SHP77 treated with DMSO at 0.1 percent for 48 hours (cell line): ENCODE measurements at places on chromosomes 11 and 22.
A peak's percentile ranks its signal among the peaks of the same experiment; 100 is the strongest.

DNA sequence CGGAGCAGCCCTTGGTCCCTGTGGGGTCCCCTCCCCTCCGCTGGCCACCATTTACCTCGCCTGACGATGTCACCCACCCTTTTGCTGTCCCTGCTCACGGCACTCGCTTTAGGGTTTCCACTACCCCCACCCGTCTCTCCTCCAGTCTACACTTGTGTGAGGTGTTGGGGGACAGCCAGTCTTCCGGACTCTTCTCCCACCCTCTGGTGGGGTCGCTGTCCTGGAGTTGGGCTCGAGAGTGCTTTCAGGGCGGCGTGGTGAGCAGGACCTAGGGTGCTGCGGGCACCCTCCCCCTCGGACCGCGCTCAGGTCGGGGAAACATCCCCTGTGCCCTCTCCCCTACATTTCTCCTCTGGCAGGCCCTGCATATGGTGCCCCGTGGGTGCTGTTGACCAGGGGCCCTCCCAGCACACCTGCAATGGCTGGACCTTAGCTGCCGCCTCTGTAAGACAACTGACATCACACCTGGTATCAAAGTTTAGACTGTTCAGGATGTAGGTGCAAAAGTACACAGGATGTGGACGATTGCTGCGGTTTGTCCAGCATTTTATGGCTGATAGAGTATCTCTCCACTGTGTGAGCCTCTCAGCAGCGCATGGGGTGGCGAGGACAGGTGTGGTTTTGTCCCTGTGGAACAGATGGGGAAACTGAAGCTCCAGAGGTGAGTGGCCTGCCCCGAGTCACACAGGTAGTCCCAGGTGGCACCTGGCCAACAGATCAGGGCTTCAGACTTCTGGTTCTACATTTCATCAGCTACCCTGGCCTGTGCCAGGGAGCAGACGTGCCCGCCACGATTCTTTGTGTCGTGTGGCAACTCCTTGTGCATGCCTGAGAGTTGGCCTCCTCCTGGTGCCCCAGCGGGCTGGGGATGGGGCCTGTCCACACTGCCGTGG is 1.2 kb downstream of the GRK2 start:
- no peak for DNase-seq

- no peak for DNase-seq
These were observed 44.5 kb downstream of the FEZ1 start for GRCh38 chr11:125451400-125452124.

DNA sequence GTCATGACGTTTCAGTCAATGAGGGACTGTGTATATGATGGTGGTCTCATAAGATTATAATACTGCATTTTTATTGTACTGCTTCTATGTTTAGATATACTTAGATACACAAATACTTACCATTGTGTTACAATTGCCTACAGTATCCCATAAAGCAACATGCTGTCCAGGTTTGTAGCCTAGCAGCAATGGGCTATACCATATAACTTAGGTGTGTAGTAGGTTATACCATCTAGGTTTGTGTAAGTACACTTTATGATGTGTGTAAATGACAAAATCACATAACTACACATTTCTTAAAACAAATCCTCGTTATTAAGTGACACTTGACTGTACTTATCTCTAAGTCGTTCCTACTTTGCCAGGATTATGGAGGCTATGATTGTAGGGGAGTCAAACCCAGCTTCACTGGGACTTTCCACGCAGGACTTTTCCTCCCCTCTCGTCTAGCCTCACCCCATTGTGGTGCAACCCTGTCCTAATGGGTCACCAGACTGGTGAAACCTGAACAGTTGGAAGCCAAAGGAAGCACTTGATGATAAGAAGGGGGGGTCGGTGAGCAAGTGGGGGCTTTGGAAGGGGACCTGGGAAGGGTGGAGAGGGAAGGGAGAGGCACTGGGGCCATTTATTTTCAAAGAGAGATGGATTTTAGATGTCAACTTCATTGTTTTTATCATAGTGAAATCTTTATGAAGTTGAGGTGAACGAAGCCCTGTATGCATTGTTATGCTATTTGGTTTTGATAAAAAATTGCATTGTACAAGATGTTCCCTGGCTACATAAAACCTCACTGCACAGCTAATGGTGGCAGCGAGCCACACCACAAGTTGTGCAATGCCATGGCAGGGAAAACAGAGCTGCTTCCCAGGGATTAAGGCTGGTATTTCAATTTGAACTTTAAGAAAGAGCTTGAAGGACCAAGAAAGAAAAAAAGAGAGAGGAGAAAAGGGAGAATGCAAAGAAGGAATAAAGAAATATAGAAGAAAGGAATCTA is 129.1 kb downstream of the EHF start:
- no peak for DNase-seq

DNA sequence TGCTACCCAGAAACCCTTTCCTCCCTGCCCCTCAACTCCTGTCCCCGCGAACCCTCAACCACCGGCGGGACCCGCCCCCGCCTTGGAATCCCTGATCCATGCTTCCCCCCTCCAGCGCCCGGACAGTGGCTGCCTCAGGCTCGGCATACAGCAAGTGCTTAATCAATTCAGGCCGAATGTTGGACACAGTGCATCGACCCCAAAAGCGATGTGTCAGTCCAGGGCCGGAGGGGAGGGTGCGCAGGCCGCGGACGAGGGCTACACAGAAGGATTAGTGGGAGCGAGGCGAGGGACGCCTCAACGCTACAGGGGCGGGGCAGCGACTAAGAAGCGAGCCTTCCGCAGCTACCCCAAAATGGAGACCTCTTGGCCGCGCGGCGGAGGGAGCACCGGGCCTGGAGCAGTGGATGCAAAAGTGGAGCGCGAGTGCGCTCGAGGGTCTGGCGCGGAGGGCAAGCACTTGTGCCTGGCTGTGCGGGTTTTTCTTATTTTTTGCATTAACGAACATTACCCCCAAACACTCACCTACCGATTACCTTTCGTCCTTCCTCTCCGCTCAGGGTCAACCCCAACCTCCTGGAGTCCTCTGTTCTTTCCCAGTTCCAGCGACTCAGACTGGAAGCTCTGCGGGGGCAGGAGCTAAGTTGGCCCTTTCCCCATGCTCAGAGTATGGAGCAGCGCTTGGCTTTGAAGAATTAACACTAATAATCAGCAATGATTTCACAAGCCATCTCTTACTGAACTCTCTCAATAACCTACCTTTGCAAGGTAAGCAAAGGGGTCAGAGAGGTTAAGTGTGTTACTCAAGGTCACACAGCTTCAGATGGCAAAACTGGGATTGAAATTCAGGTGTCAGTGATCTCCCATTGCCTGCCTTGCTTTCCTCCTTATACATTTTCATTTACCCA is 30.0 kb upstream of the WNT11 start:
- peak; percentile 77 for DNase-seq

DNA sequence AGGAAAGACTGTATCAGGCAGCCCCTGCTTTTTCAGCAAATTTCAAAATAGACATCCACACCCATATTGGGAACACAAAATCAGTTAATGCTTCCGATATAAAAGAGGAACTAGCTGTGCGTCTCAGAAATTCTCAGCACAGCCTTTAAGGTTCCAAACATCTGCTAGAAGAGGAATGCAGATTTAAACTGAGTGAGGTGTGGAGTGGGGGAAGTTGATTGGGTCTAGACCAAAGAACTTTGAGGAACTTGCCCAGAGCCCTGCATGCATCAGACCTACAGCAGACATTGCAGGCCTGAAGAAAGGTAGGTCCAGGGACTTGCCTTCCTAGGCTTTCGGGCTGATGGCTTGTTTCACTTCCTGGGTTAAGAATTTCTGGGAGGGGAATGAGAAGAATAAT is at the start of gene MS4A4A:
MS4A4A (plus strand) TSS at position 255 of the 400 bp plus-strand sequence; CDS start at position 265, 10 bp downstream.
- DNase-seq, result no peak

GRCh38 chr11:35235936-35236666 is 97.1 kb downstream of the CD44 start:
- no peak for DNase-seq

DNA sequence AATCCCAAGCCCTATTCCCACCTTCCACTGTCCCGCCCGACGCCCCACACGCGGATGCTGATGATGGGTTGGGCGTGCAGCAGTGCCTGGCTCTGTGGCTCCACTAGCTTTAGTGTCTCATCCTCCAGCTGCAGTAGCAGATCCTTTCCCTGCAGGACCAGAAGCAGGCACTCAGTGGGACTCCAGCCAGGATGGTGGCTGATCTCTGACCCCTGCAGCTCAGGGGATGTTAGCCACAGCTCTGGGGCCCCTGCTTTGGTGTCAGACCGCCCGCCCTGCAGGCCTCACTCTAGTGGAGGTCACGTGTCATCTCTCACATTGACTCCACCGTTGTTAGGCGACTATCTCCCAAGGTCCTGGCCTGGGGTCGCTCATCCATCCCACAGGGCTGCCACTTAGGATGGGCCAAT is 11.8 kb downstream of the SMPD1 start:
- DNase-seq, result no peak

- no peak for DNase-seq
These were observed 11.6 kb upstream of the RTN4R start for GRCh38 chr22:20279662-20280134.

GRCh38 chr11:30919389-30920152 is 333.4 kb upstream of the MPPED2 start:
- no peak for DNase-seq

DNA sequence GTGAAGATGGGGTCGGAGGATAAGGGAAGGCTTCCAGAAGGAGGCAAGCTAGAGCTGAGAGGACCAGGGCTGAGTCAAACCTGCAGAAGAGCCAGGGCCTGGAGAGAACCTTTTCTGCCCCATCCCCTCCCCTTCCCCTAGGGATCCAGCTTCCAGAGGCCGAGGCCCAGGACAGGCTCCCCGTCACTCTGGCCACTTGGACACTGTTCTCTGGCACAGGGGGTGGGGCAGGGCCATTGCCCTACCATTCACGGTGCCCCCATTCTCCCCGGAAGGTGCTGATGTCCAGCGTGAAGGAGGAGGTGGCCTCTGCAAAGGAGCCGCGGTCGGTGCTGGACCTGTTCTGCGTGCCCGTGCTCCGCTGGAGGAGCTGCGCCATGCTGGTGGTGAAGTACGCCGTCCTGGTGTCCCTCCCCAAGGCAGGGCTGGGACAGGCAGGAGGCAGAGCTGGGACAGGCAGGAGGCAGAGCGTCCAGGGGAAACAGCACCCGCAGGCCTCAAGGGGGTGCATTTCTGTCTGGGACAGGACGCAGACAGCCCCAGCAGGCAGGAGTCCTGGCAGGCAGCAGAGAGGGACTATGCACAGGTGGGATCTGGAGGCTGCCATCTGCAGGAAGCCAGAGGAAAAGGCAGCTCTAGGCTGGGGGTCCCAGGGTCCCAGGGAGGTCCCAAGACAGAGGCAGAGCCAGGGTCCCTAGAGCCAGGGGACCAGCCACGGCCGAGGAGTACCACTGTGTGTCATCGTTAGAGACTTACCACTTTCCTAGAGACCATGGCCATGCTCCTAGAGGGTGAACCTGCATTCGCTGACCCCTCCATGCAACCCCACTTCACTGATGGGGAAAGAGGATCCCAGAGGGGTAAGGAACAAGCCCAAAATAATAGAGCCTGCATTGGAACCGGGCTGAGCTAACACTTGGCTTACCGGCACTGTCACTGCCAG is 25.8 kb upstream of the SLC22A12 start:
- DNase-seq, result no peak

GRCh38 chr22:29011240-29012100 is 50.2 kb downstream of the C22orf31 start:
- no peak for DNase-seq

DNA sequence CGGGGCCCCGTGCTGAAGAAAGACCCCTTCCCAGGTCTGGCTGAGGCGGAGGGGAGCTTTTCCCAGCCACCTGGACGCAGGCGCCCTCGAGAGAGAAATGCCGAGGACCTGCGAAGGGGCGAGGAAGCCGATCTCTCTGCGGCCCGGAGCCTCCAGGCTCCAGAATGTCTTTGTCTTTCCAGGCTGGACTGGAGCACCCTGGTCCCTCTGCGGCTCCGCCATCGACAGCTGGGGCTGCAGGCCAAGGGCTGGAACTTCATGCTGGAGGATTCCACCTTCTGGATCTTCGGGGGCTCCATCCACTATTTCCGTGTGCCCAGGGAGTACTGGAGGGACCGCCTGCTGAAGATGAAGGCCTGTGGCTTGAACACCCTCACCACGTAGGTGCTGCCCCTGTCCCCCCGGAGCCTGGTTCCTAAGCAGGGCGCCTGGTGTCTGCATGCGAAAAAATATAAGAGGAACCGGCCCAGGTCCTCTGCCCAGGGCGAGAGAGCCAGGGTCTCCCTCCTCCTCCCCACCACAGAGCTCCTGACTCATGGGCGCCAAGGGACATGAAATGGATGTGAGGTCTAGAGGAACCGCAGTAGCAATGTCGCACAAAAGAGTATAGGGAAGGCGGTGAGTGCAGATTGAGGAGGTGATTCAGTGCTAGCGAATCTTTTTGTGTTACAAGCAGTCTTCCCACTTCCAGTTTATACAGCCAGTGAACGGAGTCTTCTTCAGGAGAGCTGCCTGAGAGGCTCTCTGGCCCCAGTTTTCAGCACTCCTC is 11.0 kb downstream of the GLB1L2 start:
- no peak for DNase-seq

GRCh38 chr22:39259666-39260065 is 14.9 kb upstream of the PDGFB start:
- DNase-seq, result no peak

DNA sequence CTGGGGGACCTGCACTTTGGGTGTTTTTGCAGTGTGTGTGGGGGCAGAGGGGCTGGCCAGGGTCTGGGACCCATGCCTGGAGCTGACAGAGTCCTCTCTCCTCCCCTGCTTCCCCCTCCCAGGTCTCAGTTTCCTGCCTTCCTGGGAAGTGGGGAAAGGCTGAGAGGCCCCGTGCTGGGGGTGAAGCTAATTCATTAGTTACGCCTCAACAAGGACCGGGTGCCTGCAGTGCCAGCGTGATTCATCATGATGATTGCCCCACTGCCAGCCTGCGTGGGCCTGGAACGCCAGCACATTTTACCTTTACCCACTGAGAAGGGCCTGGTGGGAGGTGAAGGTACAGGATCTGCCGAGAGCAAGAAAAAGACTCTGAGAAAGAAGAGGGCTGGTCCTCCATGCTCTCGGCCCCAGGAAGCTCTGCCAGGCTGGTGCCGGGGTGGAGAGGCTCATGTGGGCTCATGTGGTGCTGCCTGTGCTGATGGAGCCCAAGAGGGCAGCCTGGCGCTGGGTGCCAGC is 2.9 kb upstream of the LRRC10B start:
- no peak for DNase-seq

DNA sequence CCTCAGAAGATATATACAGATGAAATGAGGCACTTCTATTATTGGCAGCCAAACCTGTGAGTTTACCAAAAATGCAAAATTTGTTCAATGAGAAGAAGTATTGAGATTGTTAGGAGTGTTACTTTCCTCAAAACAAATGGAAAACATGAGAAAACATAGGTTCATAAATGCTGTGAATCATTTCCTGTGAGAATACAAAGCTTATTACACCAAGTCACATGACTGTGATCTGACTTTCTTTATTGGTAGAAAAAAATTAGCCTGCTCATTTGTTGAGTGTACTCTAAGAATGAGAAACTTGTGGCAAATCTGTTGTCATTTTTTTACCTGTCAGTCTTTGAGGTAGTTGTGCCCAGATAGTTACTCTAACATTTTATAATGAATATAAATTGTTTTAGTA is 215.1 kb downstream of the TMEM135 start:
- no peak for DNase-seq

- no peak for DNase-seq
These were observed 24.1 kb downstream of the CUL5 start for GRCh38 chr11:108032800-108033199.

DNA sequence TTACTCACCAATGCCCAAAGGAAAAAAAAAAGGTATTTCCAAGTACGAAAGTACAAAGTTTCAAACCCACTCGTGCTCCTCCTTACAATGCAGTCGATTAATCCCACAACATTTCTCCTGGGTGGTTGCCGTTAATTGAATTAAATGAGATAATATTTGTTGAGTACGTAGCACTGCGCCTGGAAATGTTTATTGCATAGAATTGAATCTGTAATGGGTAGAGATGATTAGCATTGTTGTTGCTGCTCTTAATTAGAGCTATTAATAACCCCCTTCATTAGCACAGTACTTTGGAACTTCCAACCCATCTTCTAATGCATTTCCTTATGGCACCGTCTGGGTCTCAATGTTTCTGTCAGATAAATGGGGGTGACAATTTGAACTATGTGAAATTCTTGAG is 77.3 kb downstream of the SEZ6L start:
- DNase-seq, result no peak
